Activated naive CD8-positive, alpha-beta T cell treated with anti-CD3 and anti-CD28 coated beads, Interleukin-2, amount 10 ng/mL, durations not matched to agents 7 days and 5 days (primary cell): ENCODE measurements at places on chromosomes 5 and 9. TPM values are rescaled to one million over a fixed set of nuclear protein-coding genes. Genes with fewer than 3 reads are reported as not detected.
A peak's percentile ranks its signal among the peaks of the same experiment; 100 is the strongest.

CSF1R gene
- 3.4 TPM for total RNA-seq

CLINT1 gene
- 70.1 TPM for total RNA-seq

SHISAL2B gene
- total RNA-seq: not detected

F2RL2 gene
- total RNA-seq: not detected

MORN5 gene
- total RNA-seq: not detected

IL9 gene
- total RNA-seq: not detected

LHX3 gene
- total RNA-seq: not detected

BTNL8 gene
- total RNA-seq: not detected

TPRN gene
- total RNA-seq: 14.7 TPM

TOR1A gene
- 46.6 TPM for total RNA-seq

GNPDA1 gene
- total RNA-seq: 40.5 TPM

UBLCP1 gene
- 28.7 TPM for total RNA-seq

IFNA17 gene
- total RNA-seq: not detected

- H3K36me3 ChIP-seq: no peaks in the 10 kb centered on the region
- no peak for DNase-seq
- no peak overlapping the region for H3K27ac ChIP-seq
- peaks cover 5% of the 10 kb centered on the region for H3K27me3 ChIP-seq
These were observed 172.3 kb upstream of the RFX3 start for GRCh38 chr9:3698076-3698475.

- H3K4me3 ChIP-seq: peak overlapping the region; percentile 59
- H3K27me3 ChIP-seq: peaks cover 2% of the 10 kb centered on the region
- peak overlapping the region; percentile 11 for H3K27ac ChIP-seq
- DNase-seq: no peak
- H3K4me1 ChIP-seq: peaks cover 4% of the 10 kb centered on the region
These were observed 29.5 kb upstream of the ALDH1B1 start for GRCh38 chr9:38362852-38363588.

GRCh38 chr9:107953556-107954125 is 464.1 kb upstream of the KLF4 start:
- H3K36me3 ChIP-seq: no peaks in the 10 kb centered on the region
- no peak for DNase-seq
- no peak overlapping the region for H3K27ac ChIP-seq

GRCh38 chr5:31531543-31531887 is 378 bp downstream of the DROSHA start:
- no peaks in the 10 kb centered on the region for H3K27me3 ChIP-seq
- DNase-seq: no peak
- peak overlapping the region; percentile 81 for H3K27ac ChIP-seq

- no peaks in the 10 kb centered on the region for H3K27me3 ChIP-seq
- H3K27ac ChIP-seq: no peak overlapping the region
- peaks cover 9% of the 10 kb centered on the region for H3K4me1 ChIP-seq
- DNase-seq: no peak
- H3K4me3 ChIP-seq: no peak overlapping the region
These were observed 9.7 kb downstream of the NIPAL4 start for GRCh38 chr5:157469687-157470086.
